ENCODE measurements at places on chromosomes 3 and 15. TPM values are rescaled to one million over a fixed set of nuclear protein-coding genes. Genes with fewer than 3 reads are reported as not detected.

DNA sequence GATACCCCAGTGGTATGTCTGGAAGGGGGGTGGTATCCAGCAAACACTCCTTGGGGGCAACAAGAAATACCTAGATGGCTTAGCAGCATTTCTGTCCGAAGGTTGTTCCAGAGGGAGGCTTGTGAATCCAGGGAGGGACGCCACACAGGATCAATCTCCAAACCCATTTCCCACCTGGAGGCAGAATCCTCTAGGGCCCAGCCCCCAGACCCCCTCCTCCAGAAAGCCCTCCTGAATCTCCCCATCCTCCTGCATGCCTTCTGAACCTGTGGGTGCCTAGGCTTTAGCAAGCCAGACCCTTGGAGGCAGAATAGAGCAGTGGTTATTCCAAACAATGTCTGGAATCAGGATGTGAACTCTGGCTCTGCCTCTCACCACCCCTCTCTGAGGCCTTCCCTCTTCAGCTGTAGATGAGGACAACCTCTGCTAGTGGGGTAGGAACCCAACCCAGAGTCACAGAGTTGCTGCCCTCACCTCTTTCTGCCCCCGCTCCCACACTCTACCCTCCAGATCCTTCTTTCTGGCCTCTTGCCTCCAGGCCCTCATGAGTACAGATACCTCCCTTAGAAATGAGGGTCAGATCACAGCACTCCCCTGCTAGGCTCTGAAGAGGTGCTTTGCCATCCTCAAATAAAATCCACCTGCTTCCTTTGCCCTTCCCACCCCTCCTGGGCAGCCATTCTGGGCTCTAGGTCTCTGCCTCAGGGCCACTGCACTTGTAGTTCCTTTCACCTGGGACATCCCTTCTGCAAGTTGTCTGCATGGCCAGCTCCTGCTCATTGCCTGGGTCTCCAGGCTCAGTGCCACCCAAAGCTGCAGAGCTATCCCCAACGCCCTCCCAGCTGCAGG is 8.1 kb downstream of the CISH start:
- DNase-seq = no peak

- DNase-seq = no peak
These were observed at the start of gene FURIN for GRCh38 chr15:90868261-90868689. Gene FURIN (plus strand): TSS chr15:90868588. CDS start chr15:90875741, 7,153 bp downstream.

Gene TGM4
- total RNA-seq = not detected

GRCh38 chr15:74519311-74519710 is 21.7 kb upstream of the ARID3B start:
- no peak for DNase-seq

DNA sequence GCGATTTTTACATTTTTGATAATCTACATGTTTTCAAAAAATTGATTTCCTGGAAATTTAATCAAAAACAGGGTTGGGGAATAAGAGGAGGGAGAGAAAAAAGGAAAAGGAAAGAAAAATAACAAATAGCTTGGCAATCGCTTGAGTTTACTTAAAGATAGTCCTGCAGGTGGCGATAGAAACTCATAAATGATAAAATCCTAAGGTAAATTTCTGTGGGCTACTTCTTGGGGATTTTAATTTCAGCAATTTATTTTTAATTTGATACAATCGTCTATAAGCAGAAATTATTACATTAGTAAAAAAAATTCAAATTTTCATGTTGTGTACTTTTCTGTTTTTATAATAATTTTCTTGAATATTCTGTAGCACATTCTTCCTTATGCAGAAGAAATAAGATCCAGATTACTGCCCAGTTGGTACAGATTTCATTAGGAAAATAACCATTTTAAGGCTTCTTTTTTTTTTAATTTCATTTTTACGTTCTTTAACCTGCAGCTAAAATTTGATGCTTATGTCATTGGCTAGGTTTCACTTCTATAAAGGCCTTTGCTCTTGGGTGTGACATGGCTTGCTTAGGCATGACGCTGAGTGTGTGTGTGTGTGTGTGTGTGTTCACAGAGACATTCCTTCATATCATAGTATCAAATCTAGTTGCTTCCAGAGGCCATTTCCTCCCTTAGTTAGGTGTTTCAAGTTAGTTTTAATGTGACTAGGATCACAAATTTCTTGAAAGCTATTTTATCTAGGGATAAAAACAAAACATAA is 181.8 kb downstream of the MCTP2 start:
- no peak for DNase-seq

- DNase-seq = no peak
These were observed 42.0 kb upstream of the CFAP161 start for GRCh38 chr15:81091889-81092558.

Measured in naive thymus-derived CD4-positive, alpha-beta T cell (primary cell).